Activated CD8-positive, alpha-beta T cell treated with anti-CD3 and anti-CD28 coated beads for 36 hours (primary cell): ENCODE measurements at places on chromosomes 6 and 20. TPM values are rescaled to one million over a fixed set of nuclear protein-coding genes. Genes with fewer than 3 reads are reported as not detected.

GRCh38 chr6:40439026-40439800, 148.0 kb downstream of the LRFN2 start:
- no peak for DNase-seq

DNA sequence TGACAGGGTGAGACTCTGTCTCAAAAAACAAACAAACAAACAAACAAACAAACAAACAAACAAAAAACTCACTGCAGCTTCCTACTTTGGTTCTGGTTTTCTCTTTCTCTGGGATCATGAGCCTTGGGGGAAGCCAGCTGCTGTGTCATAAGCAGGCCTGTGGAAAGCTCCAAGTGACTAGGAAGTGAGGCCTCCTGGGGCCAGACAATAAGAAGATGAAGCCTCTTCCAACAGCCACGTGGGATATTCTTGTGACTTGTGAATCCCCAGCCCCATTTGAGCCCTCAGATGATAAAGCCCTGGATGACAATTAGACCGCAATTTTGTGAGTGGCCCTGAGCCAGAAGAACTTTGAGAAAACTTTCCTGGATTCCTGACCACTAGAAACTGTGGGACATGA, 11.4 kb downstream of the HLA-A start:
- no peak for DNase-seq

DNA sequence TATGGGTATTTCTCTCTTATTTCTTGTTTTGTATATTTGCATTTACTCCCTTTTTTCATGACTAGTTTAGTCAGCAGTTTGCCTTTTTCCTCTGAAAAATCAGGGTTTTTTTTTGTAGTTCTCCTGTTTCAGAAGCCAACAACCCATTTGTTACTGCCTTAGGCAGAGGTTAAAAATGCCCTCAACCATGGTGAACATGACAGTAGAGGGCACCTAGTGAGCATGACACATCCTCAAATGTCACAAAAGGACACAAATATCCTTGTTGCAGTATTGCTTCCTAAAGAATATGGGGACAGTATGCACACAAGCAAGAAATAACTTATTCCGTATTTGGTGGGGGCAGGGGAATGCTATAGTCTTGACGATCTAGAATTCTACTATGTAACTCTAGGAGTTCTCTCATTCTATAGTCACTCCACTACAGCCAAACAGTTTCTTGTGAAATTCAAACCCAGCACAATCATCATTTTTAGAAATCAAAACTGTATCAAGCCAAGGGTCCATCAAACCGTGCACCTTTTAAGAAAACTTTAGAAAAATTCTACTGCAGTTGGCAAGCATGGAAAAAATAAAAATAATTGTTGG, 47.0 kb downstream of the GOPC start:
- no peak for DNase-seq

RNF182 gene
- not detected for total RNA-seq

GRCh38 chr6:112298021-112298745, 43.8 kb upstream of the LAMA4 start:
- DNase-seq = no peak

MYB gene
- 53.6 TPM for total RNA-seq

PKIB gene
- total RNA-seq = 0.69 TPM

- DNase-seq = no peak
Observed at GRCh38 chr6:25341203-25341552, 62.0 kb downstream of the CARMIL1 start.

MRAP2 gene
- not detected for total RNA-seq

LIN28B gene
- not detected for total RNA-seq

FAM83C gene
- not detected for total RNA-seq

CAGE1 gene
- 0.18 TPM for total RNA-seq

DNA sequence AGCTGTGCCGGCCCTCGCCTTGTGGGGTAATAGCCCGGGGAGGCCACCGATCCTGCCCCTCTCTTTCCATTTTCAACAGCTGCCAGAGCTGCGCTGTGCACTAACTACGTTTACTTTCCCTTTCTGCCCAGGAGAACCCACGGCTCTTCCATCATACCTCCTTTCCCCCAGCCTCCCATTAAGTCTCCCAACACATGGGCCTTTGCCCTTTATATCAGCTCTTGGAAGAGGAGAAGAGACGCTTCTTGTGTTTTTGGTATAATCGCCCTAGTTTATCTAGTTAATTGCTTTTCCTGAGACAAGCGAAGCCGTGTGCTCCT, 637 bp downstream of the UBR2 start:
- no peak for DNase-seq

GRCh38 chr6:170049641-170050561, 241.0 kb downstream of the DLL1 start:
- DNase-seq = no peak

DNA sequence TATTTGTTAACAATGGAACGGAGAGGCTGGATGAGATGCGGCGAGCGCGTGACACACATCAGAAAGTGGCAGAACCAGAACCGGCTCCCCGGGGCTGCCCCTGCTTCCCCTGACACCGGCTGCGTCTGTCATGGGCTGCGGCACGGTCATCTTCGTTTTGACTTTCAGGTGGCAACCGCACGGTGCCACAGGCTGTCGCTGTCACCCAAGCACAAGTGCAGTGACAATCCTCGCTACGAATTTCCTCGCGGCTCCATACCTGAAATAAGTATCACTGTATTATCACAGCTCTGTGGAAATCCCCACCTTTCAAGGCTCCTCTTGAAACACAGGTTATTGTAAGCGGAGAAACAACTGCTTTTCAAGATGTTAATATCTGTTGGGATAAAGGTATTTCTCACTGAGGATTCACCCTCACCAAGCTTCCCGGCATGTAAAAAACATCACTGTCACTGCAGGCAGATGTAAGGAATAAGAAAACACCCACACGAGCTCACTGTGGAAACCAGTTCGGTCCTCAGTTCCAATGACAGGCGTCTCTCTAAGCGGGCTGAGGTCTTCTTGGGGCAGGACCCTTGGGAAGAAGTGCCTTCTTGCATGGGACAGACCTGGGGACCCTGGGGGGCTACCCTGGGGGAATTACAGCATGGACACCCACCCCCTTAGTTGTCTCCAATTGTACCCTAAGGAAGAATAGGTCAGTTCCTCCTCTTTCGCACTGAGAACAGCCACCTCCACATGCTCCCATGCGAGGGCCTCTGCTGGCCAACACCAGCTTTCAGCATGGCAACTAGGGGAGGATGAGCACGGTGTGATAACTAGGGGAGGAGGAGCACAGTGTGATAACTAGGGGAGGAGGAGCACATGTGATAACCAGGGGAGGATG, 86.3 kb downstream of the DACT2 start:
- DNase-seq = no peak

- no peak for DNase-seq
Observed at GRCh38 chr20:8213270-8213669, 81.2 kb downstream of the PLCB1 start.

CLIC5 gene
- 1.1 TPM for total RNA-seq

DNA sequence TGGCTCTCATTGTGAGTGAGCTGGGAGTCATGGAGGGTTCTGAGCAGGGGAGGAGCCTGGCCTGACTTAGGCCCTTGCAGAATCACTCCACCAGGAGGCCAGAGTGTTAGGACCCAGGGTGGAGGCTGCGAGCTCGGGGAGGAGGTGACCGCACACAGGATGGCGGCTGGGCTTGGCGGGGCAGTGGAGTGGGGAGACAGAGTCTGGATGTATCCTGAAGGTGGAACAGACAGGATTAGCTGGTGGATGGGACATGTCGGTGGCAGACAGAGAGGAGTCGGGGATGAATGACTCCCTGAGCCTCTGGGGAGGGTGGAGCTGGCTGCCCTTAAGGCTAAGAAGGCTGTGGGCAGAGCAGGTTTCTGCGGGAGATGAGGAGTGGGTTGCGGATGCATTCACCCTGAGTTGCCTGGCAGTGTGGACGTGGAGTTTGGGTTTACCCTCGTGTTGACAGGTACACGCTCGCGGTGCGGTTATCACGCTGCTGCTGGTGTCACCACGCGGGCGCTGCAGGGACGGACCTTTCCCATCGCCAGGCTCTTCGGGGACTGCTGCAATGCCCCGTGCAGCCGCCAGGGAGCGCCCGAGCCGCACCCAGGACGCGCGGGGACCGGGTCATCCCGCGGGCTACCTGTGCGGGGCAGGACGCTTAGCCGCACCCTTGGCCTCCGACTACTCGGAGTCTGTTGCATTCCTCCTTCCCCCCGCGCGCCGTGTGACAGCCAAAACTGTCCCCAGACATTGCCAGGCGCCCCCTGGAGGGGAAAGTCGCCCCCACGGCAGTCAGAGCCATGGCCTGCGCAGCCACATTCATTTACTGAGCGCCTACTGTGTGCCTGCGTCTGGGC, 43.0 kb upstream of the PTGIS start:
- peak; percentile 83 for DNase-seq
